ENCODE measurements at places on chromosomes 3 and 15.

DNA sequence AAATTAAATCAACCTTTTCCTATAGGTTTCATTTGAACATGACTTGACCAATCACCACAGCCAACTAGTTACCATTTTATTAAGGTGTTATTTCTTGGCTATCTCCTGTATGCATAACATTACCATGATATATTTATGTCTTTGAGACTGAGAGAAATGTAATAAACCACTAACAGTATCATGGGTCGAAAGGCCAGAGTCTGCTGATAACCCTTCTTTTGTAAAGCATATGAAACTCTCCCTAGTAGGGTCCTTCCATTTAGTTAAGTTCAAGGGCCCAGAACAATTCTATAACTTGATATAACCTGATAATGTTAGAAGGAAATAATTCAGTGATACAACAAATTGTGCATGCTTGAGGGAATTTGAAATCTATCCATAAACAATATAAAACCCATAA lies 14.3 kb upstream of the DPH6 start:
- no peak for DNase-seq

- DNase-seq: no peak
These were observed 208.4 kb downstream of the TP63 start for GRCh38 chr3:189839576-189839975.

- no peak for DNase-seq
These were observed 745.7 kb upstream of the CCDC54 start for GRCh38 chr3:106631373-106632108.

DNA sequence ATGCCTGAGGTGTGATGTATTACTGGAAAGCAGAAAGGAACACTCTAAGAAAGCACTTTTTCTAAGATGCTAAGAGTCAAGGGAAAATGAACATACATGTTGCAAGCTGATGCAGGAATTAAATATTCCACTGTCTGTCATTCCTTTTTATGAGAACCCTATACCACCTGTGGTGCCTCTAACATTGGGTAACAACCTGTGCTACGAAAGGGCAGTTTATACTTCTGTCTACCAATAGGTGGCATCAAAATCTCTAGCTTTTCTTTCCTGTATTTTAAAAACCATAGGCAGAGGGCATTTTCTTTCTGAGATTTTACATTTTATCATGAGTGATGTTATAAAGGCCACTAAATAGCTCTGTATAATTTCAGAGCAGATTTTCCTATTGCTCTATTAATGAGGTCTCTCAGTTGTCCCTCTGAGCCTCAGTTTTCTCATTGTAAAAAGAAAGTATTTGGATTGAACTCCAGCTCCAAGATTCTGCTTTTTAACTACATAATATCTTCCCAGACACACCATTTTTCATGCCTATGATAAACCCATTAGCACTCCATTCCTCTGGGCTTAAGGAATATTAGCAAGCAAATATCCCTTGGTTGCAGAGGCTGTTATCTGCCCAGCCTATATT lies 3.5 kb upstream of the CPNE4 start:
- no peak for DNase-seq

GRCh38 chr3:72340476-72341379 lies 507.5 kb downstream of the SHQ1 start:
- no peak for DNase-seq

DNA sequence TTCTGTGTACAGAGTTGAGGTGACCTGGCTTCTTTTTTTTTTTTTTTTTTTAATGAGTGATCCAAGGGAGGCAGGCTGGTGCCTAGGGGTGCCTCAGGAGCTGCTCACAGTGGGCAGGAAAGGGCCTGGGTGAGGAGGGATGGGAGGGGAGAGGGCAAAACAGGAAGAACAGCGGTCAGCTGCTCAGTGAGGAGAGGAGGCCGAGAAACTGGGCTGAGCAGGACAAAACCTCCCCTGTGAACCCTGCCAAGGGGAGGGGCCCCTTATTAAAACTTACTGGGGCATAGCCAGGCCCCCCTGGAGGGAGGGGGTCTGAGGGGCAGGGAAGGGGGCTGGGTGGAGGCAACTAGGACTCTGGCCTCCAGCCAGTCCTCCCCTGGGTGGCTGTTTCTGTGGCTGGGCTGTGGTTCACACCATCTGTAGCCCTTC lies 3.5 kb downstream of the PLEKHO2 start:
- no peak for DNase-seq

DNA sequence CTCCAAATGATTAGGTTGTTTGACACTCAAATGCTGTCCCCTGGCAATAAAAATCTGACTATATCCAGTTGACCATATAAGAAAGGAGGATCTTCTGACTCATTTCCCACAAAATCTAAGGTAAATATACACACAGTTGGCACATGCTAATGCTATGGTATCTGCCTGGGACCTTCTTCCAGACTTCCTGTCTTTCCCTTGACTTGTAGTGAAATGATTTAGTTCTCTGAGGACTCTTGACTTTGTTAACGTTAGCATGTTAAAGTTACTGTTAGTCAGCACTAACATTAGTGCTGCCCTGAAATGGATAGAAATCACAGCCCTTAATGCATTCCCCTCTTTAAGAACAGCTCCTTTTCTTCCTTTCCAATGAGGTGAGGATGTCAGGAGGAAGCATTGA lies 124.3 kb upstream of the LSAMP start:
- no peak for DNase-seq

GRCh38 chr3:156816091-156816793 lies 9.9 kb upstream of the LEKR1 start:
- peak; percentile 53 for DNase-seq

DNA sequence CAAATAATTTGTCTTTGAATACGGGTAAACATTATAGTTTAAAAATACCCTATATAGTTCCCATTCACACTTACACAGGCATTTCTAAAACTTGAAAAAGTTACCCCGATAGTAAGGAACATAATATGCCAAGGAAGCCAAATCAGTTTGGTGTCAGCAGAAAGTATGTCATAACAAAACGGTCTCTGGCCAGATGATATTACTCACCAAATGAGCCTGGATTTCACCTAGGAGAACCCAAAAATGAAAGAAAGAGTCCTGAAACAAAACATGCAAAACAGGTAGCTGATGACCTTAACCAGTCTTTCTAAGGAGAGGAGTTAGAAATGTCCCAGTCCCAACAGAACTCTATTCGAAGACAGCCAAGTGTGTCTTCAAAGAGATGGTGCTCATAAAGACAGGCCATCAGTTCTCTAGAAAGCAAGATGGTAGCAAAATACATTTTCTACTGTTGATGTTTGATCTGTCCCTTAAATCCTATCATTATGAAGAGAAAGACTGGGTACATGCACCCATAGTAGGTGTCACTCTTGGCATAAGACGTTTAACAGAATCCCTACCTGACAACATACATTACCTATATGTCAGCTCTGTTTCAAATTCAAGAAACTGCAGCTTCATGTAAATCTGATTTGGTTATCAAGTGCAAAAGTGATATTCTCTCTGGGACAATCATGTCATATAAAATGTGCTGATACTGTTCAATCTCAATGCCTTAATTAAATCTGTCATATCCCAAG lies 942.5 kb downstream of the ROBO1 start:
- DNase-seq: no peak

GRCh38 chr3:122006267-122006666 lies 15.8 kb downstream of the ILDR1 start:
- no peak for DNase-seq

- DNase-seq: no peak
These were observed 858.5 kb upstream of the CFAP20DC start for GRCh38 chr3:59908280-59908679.

DNA sequence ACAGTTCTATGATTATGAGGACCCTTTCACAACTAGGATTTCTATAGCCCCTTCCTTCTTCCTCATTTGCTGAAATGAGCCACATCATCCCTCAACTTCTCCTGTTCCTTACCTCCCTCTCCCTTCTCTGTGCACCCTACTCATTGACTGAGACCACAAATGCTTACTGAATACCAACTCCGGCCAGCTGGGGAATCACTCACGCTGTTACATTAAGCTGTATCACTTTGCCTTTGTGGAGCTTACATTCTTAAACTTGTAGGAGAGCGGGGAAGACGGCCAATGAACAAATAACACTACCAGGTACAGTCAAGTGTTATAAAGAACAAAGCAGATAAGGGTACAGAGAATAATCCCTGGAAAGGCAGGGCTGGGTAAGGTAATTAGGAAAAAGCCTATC lies 5.7 kb downstream of the SUCLG2 start:
- DNase-seq: no peak

DNA sequence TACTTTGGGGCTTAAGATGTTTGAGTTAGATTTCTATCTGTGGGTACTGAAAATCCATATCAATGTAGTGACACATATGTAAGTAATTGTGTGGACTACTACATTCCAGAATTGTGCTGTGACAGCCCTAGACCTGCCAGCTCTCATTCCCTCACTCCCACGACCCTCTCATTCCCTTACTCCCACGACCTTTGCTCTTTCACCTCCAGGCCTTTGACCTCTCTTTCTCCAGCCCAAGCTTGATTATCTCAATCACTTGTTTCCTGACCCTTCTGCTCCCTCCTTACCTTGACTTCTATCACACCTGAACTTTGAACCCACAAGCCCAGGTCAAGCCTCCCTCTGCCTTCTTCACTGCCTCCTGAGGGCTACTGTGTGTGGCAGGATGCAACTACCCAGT lies 3.6 kb upstream of the RUVBL1 start:
- no peak for DNase-seq

- peak; percentile 17 for DNase-seq
These were observed 11.0 kb upstream of the PDCD6IP start for GRCh38 chr3:33787328-33788009.

GRCh38 chr3:11384074-11384473 lies 111.9 kb downstream of the ATG7 start:
- DNase-seq: no peak

GRCh38 chr3:132871956-132872355 lies 149.7 kb upstream of the NPHP3 start:
- no peak for DNase-seq

- no peak for DNase-seq
These were observed 64.8 kb downstream of the SMAD3 start for GRCh38 chr15:67130166-67130565.

- no peak for DNase-seq
These were observed 45.1 kb downstream of the SEC22A start for GRCh38 chr3:123246866-123247265.

DNA sequence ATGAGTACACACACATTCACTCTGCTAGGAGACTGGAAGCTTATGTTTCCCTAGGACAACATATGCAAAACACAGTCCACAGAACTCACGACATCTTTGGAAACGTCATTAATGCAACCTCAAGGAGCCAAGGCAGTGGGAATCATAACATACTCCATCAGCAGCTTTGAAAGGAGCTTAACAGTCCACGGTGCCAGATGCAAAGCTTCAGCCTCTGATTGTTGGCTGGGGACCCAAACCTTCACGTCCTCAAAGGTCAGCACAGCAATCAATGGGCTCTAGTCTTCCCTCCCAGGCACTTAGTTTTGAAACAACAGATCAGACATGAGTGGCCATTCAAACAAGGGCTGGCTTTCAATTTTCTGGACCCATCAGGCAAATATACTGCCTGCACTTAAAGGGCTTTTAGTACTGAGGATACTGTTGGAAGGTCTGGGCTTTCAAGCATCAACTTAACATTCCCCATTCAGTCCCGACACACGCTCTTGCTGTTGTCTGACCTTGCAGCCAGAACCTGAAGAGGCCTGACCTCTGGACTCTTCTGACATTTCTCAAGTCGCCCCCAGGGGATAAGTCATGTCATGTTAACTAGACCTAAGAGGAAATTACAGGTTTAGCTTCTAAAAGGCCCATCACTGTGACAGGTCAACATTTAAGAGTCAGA lies 223.0 kb downstream of the PDZRN3 start:
- no peak for DNase-seq

DNA sequence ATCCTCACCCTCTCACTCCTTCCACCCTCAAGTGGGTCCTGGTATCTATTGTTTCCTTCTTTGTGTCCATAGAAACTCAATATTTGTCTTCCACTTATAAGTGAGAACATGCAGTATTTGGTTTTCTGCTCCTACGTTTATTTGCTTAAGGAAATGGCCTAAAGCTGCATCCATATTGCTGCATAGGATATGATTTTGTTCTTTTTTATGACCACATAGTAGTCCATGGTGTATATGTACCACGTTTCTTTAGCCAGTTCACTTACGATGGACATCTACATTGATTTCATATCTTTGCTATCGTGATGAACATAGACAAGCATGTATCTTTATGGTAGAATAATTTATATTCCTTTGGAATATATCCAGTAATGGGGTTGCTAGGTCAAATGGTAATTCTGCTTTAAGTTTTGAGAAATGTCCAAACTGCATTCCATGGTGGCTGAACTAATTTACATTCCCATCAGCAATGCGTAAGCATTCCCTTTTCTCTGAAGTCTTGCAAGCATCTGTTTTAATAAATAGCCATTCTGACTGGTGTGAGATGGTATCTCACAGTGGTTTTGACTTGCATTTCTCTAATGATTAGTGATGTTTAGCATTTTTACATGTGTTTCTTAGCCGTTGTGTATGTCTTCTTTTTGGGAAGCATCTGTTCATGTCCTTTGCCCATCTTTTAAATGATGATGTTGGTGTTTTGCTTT lies 650.2 kb downstream of the ZNF385D start:
- no peak for DNase-seq

- DNase-seq: no peak
These were observed 915 bp upstream of the CALML4 start for GRCh38 chr15:68205954-68206539.

GRCh38 chr3:39271363-39271914 lies 8.4 kb downstream of the CX3CR1 start:
- no peak for DNase-seq

- no peak for DNase-seq
These were observed 51.1 kb downstream of the MORC1 start for GRCh38 chr3:109066864-109067263.

DNA sequence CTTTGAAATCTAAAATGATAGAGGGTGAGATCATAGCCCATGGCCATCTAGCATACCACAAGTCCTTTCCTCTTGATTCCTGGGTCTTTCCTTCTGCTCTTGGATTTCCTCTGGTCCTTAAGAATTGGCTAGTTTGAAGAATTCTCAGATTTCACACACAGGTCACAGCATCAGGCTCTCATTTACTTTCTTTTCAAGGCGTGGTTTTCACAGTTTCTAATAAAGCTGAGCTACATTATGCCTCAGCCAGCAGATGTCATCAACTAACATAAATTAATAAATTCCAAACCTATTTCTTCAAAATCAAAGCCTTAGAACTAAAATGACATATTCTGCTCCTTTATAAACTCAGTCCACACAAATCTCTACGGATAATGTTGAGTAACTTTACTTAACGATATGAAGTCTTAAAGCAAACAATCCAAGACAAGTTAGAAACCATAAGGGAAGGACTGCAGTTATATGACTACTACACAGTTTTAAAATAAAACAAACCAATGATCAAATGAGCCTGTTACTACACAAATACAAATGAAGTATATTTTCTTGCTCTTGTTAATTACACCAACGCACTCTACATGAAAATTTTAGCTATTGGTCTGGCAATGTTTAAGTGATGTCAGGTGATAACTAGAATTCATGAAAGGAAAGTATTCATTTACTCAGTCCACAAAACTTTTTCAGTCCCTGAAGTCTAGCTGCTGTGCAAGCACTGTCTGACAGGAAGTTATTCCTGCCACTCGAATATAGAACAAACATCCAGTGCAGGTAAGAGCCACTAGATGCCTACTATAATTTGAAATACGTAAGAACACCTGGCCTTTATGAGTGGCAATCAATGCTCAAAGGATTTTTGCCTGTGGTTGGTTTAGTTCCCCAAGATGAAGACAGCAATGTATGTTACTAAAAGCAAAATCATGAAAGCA lies 9.2 kb downstream of the CCDC14 start:
- no peak for DNase-seq
